ENCODE measurements at places on chromosomes 13 and 19. TPM values are rescaled to one million over a fixed set of nuclear protein-coding genes. Genes with fewer than 3 reads are reported as not detected.

Gene METTL21C
- total RNA-seq, result not detected

Gene ZNF728
- total RNA-seq, result 5.4 TPM

DNA sequence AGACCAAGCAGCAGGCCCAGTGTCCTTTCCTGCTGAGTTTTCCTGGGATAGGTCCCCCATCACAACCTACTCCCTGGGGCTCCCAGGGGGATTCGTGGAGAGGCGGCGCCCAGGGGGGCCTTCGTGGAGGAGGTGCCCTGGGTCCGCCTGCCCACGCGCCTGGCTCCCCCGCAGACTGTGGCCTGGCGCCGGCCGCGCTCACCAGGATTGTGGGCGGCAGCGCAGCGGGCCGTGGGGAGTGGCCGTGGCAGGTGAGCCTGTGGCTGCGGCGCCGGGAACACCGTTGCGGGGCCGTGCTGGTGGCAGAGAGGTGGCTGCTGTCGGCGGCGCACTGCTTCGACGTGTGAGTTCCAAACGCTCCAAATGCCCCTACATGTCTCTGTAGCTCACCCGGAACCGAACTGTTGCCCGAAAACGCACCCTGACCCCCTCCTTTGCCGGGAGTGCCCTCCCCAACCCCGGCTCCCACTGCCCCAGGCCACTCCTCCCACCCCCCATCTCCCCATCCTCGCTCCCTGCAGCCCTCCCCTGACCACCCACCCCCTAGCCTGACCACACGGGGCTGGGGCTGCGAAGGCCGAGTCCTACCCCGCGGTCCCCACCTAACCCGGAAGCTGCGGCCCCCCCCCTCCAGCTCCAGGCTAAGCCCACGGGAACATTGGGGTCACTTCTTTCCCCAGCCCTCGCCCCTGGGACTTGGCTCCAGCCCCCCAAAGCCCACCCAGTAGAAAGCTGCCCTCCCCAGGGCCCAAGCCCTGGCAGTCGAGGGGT, 3.3 kb downstream of the TIMM13 start:
- no peak for DNase-seq
- no peak overlapping the region for H3K27ac ChIP-seq
- no peak overlapping the region for H3K4me3 ChIP-seq
- H3K27me3 ChIP-seq, result no peaks in the 10 kb centered on the region

GRCh38 chr13:50322006-50322405, 306.8 kb downstream of the KCNRG start:
- no peak overlapping the region for H3K27ac ChIP-seq
- H3K4me3 ChIP-seq, result no peak overlapping the region
- no peak for DNase-seq
- H3K4me1 ChIP-seq, result no peaks in the 10 kb centered on the region

GRCh38 chr13:36875431-36875830, 44.6 kb downstream of the SMAD9 start:
- no peak overlapping the region for H3K4me3 ChIP-seq
- no peaks in the 10 kb centered on the region for H3K27me3 ChIP-seq
- H3K27ac ChIP-seq, result no peak overlapping the region
- H3K36me3 ChIP-seq, result no peaks in the 10 kb centered on the region

GRCh38 chr13:20945952-20946383, 43.4 kb upstream of the XPO4 start:
- H3K27me3 ChIP-seq, result peaks cover 7% of the 10 kb centered on the region
- H3K4me3 ChIP-seq, result peak overlapping the region; percentile 18

Gene JAK3
- 2.8 TPM for total RNA-seq

All from breast epithelium (tissue), 4 donors.